Panc1 (cell line): ENCODE measurements at places on chromosomes 12 and 14. TPM values are rescaled to one million over a fixed set of nuclear protein-coding genes. Genes with fewer than 3 reads are reported as not detected.

DNA sequence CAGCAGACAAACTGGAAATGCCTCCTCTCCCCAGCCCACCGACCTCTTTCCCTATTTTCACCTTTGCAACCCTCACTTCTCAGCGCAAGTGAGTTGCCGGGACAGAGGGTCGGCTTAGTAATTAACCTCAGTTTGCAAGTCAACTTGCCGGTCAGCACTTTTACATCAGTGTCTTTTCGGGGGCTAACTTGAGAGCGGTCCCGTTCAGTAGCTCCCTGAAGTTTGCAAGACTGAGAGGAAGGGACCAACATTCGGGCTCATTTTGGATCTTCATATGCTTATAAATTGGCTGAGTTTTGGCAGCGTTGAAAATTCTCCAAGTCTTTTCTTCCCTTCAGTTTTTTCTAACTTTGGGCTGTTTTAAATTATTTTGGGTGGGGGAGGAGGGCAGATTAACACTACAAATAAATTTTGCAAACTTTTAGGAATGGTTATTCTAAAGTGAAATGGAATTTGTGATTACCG, 846 bp downstream of the BRMS1L start:
- DNase-seq = no peak

NFATC4 gene
- 0.36 TPM for total RNA-seq

GRCh38 chr14:95515080-95515489, 1.4 kb downstream of the SYNE3 start:
- no peak for DNase-seq

LTBR gene
- 3.1 TPM for total RNA-seq

MYH7 gene
- not detected for total RNA-seq

- DNase-seq = no peak
These were observed 482 bp upstream of the PSMC1 start for GRCh38 chr14:90255871-90256270.

WDHD1 gene
- 21.7 TPM for total RNA-seq

DNA sequence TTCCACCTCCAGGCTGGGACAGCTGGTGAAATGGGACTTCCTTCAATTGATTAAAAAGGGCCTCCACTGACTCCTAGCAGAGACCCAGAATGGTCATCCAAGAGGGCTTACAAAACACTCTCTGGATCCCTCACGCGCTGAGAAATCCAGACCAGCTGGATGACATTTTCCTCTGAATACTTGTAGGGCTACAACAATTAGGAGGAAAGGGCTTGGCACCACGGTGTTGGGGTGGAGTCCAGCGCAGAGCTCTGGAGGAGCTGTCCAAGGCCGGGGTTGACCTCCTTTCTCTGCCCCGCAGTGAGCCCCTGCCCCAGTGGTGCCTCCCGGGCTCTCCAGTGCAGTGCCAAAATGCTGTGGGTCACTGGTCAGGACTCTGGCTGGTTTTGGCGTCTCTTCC, 189.0 kb upstream of the CCND2 start:
- no peak for DNase-seq

PROX2 gene
- total RNA-seq = not detected

- DNase-seq = no peak
These were observed 75.5 kb upstream of the LRIG3 start for GRCh38 chr12:58995666-58996363.

DNA sequence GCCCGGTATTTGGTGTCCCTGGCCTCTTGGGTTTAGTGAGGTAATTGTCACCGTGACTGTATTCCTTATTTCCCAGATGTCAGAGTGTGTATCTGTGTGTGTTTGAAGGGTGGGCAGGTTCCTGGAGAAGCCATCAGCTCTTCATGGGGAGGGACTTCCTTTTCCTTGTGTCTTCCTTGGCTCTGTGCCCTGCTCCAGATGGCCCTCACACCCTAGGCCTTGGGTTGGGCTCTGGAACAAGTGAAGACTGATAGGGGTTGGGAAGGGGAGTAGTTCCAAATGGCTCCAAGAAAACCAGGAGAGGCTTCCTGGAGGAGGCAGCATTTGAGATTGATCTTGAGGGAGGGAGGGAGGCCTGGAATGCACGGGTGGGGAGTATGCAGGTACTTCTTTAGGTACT, 43.8 kb upstream of the PRIMA1 start:
- no peak for DNase-seq

RBP5 gene
- total RNA-seq = not detected

- no peak for DNase-seq
These were observed 33.0 kb downstream of the RDH12 start for GRCh38 chr14:67734675-67735074.

- no peak for DNase-seq
These were observed 30.0 kb downstream of the SLC38A2 start for GRCh38 chr12:46342562-46343033.

- DNase-seq = no peak
These were observed 154.4 kb upstream of the DIO3 start for GRCh38 chr14:101406921-101407320.

NAB2 gene
- 13.9 TPM for total RNA-seq

PTGDR gene
- total RNA-seq = not detected

DNA sequence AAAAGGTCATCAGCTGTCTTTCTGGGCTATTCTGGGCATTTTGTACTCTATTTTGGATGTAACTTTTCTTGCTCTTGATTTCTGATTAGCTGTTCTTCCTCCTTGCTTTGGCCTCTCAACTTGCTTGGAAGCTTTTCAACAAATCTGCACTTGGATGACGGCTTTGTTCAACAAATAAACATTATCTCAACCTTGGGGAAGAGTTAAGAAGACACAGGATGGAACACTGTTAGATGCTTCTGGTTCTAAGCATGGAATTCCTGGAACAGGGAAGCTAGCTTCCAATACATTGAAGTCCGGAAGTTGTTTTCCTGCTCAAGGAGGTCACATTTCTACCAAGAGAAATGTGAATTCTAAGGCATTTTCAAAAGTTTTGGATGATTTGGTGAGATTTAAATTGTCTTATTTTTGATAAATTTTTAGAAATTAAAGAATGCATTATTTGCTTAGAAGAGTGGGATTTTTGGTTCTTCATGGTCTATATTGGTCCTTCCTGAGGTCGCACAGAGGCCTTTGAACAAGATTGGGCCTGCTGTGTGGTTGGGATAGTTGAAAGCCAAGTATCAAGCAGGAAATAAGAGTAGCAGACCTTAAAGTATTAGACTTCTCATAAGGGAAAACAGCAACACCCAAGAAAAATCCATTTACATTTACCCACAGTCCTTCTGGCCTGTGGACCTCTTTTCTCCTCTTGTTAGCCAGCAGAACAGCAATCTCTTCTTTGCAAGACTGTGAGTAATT, 59.2 kb downstream of the PPFIBP1 start:
- no peak for DNase-seq

SLC17A8 gene
- not detected for total RNA-seq

- no peak for DNase-seq
These were observed 119.9 kb downstream of the DENND5B start for GRCh38 chr12:31471051-31471450.

DNA sequence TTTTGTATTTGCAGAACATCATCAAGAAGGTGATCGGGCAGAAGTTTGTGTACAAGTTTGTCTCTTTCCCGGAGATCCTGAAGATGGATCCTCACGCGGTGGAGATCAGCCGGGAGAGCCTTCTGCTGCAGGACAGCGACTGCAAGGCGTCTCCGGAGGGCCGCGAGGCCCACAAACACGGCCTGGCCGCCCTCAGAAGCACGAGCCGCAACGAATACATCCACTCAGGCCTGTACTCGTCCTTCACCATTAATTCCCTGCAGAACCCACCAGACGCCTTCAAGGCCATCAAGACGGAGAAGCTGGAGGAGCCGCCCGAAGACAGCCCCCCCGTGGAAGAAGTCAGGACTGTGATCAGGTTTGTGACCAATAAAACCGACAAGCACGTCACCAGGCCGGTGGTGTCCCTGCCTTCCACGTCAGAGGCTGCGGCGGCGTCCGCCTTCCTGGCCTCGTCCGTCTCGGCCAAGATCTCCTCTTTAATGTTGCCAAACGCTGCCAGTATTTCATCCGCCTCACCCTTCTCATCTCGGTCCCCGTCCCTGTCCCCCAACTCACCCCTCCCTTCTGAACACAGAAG, 52.8 kb downstream of the ELK3 start:
- no peak for DNase-seq

GRCh38 chr12:89544681-89545184, 18.9 kb upstream of the POC1B start:
- no peak for DNase-seq

FAM181A gene
- not detected for total RNA-seq

GRCh38 chr14:63891148-63891975, 38.6 kb downstream of the SYNE2 start:
- no peak for DNase-seq

PKP2 gene
- 2.2 TPM for total RNA-seq

DNA sequence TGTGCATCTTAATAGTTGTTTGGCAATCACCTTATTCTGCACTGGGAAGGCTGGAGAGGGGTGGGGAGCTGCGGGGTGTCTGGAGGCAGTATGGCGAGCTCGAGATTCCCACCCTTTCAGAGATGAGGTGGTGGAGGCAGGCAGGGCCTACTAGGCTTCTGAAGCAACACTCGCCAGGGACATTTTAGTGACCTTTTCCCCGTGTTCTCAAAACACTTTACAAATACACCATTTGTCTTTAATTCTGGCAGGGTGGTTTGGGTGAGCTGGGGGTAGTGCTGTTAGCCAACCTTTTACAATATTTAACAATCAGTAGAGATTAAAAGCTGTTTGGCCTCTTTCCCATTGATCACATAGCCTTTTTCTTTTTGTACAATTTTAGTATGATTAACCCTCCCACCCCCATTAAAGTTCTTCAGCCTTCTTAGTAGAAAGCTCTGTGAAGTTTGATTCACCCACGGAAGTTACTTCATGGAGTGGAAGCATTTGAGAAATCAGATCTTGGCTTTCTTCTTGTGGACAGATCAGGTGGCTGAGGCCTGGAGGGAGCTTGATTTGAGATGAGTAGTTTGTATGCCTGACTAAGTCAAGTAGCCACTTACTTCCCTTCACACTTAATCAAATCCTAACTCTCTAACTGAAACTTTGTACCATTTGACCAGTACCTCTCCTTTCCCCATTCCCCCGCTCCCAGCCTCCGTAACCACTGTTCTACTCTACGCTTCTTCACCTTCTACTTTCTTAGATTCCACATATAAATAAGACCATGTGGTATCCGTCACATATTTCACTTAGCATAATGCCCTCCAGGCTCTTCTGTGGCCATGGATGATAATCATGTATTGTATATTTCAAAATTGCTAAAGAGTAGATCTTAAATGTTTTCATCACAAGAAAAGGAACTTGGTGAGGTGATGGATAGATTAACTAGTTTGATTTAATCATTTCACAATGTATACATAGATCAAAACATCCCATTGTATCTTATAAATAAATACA, 41.0 kb downstream of the TRAF3 start:
- DNase-seq = no peak

- DNase-seq = no peak
These were observed 17.1 kb upstream of the SERPINA1 start for GRCh38 chr14:94405486-94405885.

DNA sequence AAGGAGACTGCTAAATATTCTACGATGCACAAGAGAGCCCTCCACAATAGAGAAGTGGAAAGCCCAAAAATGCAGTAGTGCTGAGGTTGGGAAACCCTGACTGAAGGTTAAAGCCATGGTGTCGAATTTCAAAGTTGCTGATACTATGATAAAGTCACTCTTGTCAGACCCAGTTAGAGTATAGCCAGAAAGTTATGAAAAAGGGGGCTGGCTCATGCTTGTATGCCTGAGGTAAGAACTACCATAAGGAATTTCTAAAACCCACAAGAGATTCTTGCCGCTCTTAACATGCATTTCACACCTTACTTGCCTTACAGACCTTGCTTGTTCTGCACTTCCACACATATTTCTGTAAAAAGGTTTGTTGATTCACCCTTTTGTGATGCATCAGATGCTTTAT, 184.6 kb downstream of the SLC6A15 start:
- DNase-seq = no peak

SLC38A4 gene
- total RNA-seq = 2.5 TPM

SCFD1 gene
- total RNA-seq = 43.8 TPM

- no peak for DNase-seq
These were observed 14.8 kb upstream of the RIC8B start for GRCh38 chr12:106759526-106760183.

- no peak for DNase-seq
These were observed 39.1 kb upstream of the GZMB start for GRCh38 chr14:24673059-24673458.

DNA sequence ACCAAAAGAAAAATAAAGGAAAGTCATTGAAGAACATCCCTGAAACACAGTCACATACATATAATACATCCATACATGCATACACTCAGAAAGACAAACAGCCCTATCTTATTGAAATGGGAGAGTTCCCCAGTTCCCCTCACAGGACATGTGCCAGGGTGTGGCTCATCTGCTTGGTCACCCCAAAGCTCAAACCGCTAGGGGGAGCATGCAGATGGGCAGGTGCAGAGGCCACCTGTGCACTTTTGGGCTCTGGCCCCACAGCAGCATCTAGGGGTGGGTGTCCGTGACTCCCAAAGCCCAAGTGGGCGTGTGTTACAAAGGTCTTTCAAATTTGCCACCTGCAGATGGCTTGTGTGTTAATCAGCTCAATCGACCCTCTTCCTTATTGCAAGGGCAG, 75.2 kb downstream of the CMAS start:
- DNase-seq = no peak

SIX4 gene
- 17.3 TPM for total RNA-seq

METTL17 gene
- 39.6 TPM for total RNA-seq

DNA sequence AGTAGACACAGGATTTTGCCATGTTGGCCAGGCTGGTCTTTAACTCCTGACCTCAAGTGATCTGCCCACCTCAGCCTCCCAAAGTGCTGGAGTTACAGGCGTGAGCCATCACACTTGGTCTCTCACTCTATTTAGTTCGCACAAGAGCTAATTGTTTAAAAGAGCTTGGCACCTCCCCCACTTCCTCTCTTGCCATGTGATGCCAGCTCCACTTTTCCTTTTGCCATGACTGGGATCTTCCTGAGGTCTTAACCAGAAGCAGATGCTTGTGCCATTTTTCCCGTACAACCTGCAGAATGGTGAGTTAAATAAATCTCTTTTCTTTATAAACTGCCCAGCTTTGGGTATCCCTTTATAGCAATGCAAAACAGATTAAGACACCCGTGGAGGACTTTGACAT, 200.1 kb upstream of the FRMD6 start:
- no peak for DNase-seq

DNA sequence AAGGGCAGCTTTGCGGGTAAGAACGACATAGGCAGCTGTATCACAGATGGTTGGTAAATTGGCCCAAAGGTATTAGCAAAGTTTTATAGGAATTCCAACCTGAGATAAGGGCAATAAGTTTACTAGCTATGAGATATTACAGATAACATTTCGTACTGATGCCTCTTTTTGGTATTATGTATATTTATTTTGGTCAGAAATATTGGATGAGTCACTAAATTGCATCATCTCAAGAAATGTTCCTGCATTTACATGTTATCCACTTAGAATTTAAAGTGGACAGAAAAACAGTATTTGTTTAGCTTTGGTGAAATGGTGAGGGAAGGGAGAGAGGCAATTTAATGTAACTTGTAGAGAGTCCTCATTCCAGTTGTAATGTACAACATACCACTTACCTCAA, 65.1 kb upstream of the PZP start:
- DNase-seq = no peak
